AML-193 (cell line): ENCODE measurements at places on chromosomes 5 and 9.

DNA sequence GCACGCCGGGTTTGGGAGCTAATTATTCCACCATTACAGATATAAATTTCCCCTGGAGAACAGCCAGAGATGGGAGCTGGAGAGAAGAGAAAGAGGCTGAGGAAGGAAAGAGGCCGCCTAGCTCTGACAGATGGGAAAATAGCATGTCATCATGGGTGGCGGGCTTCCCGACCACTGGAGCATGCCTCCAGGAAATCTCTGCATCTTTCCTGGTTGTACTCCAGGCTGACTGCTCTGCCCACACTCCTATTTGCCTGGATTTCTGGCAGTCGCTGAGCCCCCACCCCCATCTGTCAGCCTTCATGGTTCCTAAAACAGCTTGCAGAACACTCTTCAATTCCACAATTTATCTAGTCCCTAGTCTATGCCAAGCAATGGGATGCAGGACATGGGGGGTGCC lies 14.3 kb upstream of the GABRP start:
- DNase-seq: no peak

DNA sequence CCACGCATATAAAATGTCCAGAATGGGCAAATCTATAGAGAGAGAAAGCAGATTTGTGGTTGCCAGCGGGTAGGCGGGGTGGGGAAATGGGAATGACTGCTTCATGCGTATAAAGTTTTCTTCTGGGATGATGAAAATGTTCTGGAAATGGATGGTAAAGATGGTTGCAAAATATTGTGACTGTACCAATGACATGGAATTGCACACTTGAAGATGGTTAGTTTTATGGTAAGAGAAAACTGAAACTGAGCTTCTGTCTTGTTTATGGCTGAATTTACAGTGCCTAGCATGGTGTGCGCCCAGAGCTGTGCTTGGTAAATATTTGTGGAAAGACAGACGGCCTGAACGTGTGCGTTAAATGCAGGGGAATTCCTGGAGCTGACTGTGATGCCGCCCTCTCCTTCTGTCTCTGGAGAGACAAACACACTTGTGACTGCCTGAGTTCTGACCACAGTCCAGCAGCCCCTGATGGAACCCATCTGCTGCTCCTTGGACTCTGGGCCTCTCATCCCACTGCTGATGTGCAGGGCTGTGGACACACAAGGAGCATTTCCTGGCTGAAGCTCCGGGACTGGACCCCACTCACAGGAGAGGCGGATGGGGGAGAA lies 8.6 kb upstream of the PTGES start:
- DNase-seq: no peak

DNA sequence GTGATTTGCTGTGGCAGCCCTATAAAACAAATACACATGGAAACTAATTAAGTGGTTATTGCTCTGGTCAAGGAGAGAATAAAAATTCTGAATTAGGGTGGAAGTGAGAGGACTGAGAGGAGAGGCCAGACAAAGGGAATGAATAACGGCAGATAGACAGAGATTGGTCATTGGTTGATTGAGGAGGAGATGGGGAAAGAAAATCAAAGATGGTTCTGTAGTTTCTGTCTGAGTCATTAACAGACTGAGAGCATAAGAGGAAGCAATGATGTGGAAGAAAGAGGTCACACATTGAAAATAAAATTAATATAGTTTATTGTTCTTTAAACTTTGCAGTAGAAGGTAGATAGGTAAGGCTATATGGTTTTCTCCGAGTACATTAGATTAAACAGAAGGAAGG lies 469.8 kb downstream of the ACTL7B start:
- no peak for DNase-seq

- no peak for DNase-seq
Measured at GRCh38 chr5:55758231-55758630, 20.4 kb downstream of the DDX4 start.

GRCh38 chr9:99966716-99967115 lies 60.3 kb downstream of the STX17 start:
- no peak for DNase-seq

DNA sequence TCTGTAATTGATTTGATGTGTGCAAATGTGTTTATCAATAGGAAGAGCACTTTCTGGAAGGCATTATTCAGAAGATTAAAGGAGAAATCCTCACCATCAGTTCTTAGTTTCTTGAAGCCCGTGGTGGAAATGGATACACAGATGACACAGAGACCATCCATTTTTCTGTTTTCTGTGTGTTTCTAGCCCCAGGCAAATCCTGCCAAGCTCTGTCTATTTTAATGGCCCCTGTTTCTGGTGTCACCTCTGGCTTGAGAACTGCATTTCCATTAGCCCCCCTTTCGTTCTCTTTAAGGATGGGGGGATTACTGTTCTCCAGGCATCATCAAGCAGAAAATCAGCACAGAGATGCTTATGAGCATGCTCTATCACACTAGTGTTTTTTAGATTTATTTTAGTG lies 37.3 kb downstream of the DAPK1 start:
- no peak for DNase-seq

DNA sequence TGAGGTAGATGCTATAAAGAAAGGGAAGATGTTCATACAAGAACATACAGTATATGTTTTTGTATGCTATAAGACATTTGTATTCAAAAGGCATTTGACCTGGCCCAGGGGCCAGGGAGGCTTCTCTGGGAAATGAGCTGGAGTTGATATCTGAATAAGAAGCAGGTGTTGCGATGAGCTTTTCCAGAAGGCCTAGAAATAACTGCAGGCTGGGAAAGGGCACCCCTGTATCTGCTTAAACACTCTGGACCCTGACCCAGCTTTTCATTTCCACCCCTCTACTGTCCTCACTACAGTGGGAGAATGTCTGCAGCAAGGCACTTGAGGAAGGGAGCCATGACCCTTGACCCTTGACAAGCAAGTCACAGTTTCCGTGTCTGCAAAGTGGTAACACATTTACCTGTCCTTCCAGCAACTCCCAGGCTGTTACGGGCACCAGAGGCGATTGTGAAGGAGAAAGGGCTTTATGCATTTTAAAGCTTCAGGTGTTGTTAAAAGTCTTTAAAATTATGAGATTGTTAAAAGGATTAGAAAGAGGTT lies 88.2 kb upstream of the PANK3 start:
- no peak for DNase-seq

DNA sequence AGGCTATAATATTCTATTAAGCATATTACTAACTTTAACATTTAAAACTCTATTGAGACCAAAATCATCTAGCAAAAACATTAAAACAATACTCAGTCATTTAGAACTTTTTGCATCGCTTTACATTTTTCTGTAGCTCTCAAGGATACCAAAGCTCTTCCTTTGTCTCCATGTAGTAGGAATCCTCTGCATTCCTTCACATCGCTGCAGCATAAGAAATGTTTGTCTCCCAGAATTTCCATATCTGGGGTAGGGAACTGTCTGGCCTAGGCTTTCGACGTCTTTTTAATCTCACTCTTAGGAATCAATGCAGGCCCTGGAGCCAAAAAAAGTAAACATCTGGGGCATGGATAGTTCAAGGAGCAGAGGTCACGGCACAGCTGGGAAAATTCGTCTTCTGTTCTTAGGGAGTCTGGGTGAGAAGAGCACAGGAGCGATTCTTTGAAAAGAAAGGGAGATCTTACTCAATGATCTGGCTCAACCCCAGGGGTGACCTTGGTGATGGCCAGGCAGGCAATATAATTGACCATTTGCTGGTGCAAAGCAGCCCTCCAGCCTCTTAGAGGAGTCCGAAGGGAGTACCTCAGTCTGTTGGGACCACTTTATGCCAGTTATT lies 23.2 kb upstream of the RAI14 start:
- no peak for DNase-seq

DNA sequence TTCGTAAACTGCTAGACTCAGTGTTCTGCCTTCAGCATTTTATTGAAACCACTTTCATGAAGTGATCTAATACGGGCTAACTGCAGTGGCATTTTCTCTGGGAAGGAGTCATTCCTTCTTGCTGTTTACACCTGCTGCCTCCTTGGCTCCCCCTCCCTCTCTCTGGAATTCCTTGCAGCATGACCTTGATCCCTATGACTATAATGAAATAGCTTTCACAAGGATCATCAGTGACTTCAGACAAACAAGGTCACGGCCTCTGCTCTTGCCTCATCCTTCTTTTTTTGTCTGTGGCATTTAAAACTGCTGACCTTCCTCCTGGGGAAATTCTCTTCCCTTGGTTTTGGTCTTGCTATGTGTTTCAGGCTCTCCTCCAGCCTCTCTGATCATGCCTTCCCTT lies 90.2 kb downstream of the ZNF462 start:
- DNase-seq: no peak

DNA sequence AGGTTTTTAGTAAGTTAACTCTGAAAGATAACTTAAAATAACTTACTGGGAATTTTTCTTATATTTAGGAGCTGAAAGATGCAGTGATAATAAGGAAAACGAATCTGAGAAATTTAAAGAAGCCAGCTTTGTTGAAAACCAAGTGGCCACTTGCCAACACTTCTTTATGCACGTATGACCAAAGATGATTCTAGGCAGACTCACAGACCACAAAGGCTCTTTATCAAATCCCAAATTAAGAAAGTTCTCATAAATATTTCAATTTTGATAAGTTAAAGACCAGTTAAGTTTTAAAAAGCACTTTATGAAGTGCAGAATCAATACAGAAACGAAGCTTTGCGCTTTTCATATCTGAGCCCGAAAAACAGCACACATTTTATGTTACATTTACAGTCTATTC lies 1.5 kb downstream of the AFF4 start:
- peak; percentile 12 for DNase-seq

- DNase-seq: no peak
Measured at GRCh38 chr5:174134545-174134944, 89.0 kb downstream of the NSG2 start.

DNA sequence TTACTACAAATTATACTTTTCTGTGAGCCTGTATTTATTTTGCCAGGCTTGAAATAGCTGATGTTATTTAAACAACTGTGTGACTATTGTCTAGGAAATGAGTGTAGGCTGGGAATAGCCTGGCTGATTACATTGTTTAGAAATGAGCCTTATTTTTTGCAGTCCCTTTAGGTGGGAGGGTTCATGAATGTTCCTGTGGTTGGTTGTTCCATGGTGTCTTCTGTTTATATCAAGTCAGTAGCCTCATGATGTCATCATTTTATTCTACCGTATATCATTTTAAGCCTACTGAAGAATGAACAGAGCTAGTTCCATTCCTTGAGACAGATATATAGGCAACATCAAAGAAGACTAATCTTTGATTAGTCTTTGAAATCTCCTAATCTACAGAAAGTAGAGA lies 53.1 kb downstream of the MAP1B start:
- no peak for DNase-seq

DNA sequence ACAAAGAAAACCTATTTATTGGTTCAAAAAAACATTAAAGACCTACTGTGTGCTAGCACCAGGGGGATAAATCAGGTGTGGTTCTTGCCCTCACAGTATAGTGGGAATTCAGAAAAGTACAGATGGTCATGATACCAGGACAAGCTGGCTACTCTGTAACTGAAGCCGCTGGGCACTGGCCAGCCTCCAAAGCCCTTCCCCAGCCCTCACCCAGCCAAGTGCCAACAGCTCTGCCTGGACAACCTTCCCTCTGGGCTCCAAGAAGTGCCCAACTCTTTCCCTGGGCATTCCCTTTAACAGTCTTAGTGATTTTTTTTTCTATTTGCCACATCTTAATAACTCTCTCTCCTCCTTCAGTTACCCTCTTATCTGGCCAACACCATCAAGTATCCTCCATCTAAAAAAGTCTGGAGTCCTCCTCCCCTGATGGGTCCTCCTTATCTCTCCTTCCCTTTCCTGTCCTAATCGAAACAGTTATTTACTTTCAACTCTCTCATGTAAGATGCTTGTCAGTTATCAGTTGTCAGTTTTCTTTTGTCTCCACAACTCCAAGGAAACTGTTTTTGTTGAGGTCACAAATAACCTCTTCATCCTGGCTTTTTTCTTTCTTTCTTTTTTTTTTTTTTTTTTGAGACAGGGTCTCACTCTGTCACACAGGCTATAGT lies 13.3 kb upstream of the SEPTIN8 start:
- DNase-seq: no peak

- DNase-seq: no peak
Measured at GRCh38 chr5:15731699-15732098, 231.7 kb downstream of the FBXL7 start.

- no peak for DNase-seq
Measured at GRCh38 chr5:149372932-149373331, 6.2 kb downstream of the IL17B start.

DNA sequence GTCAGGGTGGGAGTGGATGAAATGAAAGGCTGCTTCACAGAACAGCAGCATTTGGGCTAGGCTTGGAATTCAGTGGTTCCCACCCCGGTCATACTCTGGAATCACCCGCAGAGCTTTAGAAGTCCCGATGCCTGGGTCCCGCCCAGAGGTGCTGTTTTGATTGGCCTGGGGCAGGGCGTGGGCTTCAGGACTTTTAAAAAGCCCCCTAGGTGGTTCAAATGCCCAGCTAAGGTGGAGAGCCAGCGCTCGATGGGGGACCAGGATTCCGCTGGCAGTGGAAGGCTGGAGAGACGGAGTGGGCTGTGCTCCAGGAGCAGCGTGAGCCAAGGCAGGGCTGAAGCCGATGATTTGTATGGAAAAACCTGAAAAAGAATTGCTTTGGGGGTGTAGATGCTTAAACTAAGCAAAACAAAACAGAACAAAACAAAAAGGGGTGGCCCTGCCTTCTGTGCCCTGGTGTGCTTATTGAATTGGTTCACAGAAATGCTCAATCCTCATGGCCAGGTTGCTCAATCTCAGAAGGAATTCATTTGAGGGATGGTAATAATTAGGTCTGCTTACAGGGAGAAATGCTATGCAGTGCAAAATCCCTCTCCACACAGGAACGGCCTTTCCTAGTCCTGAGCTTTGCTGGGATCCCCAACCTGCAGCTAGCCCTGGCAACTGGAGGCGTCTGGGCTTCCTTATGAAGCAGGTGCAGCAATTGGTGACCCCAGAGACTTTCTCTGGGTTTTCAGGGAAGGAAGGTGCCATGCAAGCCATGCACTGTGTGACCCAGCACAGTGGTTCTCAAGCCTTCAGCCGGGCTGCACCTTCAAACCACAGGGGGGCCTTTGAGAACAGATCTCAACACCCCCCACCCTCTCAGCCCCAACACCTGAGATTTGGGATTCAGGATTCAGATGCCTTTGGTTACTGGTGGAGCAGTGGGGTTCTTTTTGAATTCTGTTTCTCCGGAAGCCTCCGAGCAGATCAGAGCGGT lies 174.0 kb upstream of the ZNF618 start:
- DNase-seq: no peak

DNA sequence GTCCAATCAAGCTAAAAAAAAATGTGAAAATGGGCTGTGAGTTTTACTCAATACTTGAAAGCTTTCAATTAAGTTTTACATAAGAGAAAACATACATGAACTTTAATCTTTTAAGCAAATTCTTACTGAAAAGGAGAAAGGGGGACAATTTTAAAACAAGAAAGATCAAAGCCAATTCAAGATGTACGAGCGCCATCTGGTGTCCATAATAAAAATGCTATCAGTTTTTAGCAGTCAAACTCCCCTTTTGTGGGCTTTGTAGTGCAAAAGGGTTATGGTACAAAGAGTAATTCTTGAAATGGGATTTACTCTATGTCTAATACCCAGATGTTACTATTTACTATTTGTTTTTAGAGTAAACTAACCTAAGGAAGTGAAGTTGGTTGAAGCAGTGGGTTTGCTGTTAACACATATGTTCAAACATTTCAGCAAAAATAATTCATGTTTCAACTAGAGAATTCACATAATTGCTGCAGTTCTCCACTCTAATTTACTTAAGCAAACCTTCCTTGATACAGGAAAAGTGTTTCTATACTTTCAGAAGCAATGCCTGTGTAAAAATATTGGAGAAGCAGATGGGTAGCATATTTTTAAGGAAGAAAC lies 228.2 kb upstream of the TYRP1 start:
- peak; percentile 15 for DNase-seq
